Activated T-helper 2 cell treated with anti-CD3 and anti-CD28 coated beads, Interferon-gamma antibody, Interleukin-2, Interleukin-4, amounts not matched to agents 10 μg/mL and 5 μg/mL and 100 μg/mL, durations not matched to agents 14 hours and 24 hours and 36 hours (primary cell): ENCODE measurements at places on chromosomes 11 and 22. TPM values are rescaled to one million over a fixed set of nuclear protein-coding genes. Genes with fewer than 3 reads are reported as not detected.
A peak's percentile ranks its signal among the peaks of the same experiment; 100 is the strongest.

Gene SMTNL1
- total RNA-seq = not detected in 2 replicates

Gene GNG3
- not detected in 2 replicates for total RNA-seq

Gene SPTBN2
- total RNA-seq = 0.73 and 0.99 TPM in 2 replicates

GRCh38 chr11:96162816-96163499, 180.0 kb downstream of the MAML2 start:
- H3K27ac ChIP-seq = no peak overlapping the region
- H3K36me3 ChIP-seq = peaks cover 6% of the 10 kb centered on the region
- no peak for DNase-seq

GRCh38 chr11:62295504-62295903, 3.4 kb downstream of the SCGB1D4 start:
- no peak for DNase-seq
- H3K4me3 ChIP-seq = no peak overlapping the region
- H3K27me3 ChIP-seq = peaks cover 15% of the 10 kb centered on the region

- DNase-seq = no peak
- H3K36me3 ChIP-seq = no peaks in the 10 kb centered on the region
- no peaks in the 10 kb centered on the region for H3K27me3 ChIP-seq
- H3K27ac ChIP-seq = no peak overlapping the region
Measured at GRCh38 chr22:33639588-33640254, 280.6 kb downstream of the LARGE1 start.

DNA sequence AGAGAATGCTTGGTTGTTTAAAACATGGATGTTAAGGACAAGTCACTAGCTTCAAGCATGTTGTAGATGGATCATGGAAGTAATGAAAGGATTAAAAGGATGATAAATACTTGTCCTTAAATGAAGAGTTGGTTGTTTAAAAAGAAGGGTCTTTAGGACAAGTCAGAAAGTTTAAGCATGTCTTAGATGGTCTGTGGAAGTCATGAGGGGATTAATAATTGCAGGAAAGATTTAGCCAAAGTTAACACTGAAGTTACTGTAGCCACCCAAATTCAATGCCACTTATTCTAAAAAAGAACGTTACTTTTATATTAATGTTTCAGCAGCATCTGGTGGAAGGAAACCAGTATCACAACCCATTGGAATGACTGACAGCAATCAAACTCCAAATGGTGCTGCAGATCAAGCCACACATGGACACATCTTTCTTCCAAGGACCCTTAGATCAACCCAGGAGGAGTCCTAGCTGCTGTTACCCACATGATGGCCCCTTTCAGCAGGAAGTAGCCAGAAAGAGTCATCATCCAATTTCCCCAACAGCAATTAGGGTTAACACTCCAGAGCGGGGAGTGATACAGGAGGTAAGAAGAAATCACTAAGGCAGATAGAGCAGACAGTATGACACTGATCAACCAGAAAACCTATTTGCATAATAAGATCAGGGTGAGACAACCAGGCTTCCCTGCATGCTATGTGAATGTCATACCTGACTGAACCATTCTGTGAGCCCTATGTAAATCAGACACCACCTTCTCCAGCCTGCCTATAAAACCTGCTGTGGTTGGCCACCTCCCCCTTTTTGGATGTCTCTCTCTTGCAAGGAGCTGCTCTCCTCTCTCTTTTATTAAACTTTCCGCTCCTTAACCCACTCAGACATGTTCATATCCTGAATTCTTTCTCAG, 88.4 kb upstream of the GNAZ start:
- DNase-seq = no peak
- peaks cover 16% of the 10 kb centered on the region for H3K27me3 ChIP-seq
- no peak overlapping the region for H3K27ac ChIP-seq
- H3K4me3 ChIP-seq = no peak overlapping the region

GRCh38 chr11:2716376-2717095, 16.7 kb upstream of the KCNQ1OT1 start:
- H3K27me3 ChIP-seq = no peaks in the 10 kb centered on the region
- no peak overlapping the region for H3K4me3 ChIP-seq
- H3K4me1 ChIP-seq = no peaks in the 10 kb centered on the region
- no peaks in the 10 kb centered on the region for H3K36me3 ChIP-seq
- no peak for DNase-seq
- no peak overlapping the region for H3K27ac ChIP-seq

DNA sequence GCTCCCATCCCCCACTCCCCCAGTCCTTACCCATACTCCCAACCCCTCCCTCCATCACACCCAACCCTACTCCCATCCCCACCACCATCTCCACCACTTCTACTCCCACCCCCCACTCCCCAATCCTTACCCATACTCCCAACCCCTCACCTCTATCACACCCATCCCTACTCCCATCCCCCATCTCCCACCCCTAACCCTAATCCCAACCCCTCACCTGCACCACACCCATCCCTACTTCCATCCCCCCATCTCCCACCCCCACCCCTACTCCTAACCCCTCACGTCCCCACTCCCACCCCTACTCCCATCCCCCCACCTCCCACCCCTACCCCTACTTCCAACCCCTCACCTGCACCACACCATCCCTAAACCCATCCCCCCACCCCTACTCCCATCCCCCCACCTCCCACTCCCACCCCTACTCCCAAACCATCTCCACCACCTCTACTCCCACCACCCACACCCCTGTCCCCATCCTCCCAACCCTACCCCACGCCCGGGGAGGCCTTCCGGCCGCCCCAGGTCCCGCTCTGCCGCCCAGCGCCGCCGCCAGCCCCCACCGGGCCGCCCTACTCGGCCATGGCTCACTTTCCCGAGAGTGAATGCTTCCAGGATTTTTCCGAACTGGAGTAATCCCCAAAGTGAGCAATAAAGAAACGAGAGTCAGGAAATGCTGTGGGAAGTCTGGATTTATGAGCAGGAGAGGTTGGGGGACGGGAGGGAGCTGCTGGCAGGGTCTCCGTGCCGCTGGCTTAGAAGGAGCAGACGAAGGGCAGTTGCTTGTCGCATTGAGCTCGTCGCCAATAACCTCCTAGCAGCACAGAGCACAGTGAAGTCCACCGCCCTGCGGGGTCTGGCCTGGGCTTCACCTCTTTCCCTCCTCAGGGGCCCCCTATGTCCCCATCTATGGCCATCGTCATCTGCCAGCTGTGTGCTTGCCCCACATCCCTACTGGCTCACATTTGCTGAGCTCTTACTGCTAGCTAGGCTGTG, 4.6 kb downstream of the PRG3 start:
- H3K4me3 ChIP-seq = no peak overlapping the region
- no peak for DNase-seq
- H3K4me1 ChIP-seq = no peaks in the 10 kb centered on the region
- H3K36me3 ChIP-seq = no peaks in the 10 kb centered on the region
- no peak overlapping the region for H3K27ac ChIP-seq

- H3K27ac ChIP-seq = no peak overlapping the region
- DNase-seq = no peak
- H3K27me3 ChIP-seq = peaks cover 6% of the 10 kb centered on the region
- H3K4me1 ChIP-seq = peaks cover 23% of the 10 kb centered on the region
- H3K36me3 ChIP-seq = no peaks in the 10 kb centered on the region
- H3K4me3 ChIP-seq = no peak overlapping the region
Measured at GRCh38 chr22:39171623-39172264, 19.3 kb upstream of the CBX7 start.

DNA sequence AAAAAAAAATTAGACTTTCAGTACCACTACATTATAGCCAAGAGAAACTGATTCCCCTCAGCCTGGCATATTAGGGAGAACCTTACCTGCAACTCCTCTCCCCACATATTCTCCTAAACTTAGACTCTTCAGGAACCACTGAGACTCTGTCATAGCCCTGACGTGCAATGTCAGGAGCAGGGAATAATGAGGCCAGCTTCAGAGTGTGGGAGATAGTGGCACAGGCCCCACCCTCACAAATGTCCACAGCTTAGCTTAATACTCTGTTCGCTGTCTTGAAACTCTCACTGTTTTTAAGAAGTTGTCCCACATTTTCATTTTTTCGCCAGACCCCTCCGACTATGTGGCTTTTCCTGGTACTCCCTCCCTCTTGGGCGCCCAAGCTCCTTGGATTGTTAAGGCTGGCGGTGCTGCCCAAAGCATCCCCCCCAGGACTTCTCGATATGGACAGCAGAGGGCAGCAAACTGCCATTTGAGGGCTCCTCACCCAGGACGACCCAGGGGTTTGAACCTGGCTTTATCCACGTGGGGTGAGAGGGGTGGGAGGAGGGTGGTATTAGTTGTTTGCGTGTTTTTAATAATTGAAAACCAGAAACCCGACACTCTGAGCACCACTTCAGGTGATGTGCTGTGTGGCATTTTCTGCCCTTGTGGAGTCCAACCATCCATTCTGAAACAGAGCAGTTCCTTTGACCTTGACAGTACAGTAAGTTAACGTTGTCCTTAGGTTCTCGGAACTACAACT, 45.2 kb upstream of the RASSF10 start:
- peaks cover 10% of the 10 kb centered on the region for H3K27me3 ChIP-seq
- no peak overlapping the region for H3K4me3 ChIP-seq
- no peak overlapping the region for H3K27ac ChIP-seq
- peak; percentile 36 for DNase-seq
- no peaks in the 10 kb centered on the region for H3K4me1 ChIP-seq

DNA sequence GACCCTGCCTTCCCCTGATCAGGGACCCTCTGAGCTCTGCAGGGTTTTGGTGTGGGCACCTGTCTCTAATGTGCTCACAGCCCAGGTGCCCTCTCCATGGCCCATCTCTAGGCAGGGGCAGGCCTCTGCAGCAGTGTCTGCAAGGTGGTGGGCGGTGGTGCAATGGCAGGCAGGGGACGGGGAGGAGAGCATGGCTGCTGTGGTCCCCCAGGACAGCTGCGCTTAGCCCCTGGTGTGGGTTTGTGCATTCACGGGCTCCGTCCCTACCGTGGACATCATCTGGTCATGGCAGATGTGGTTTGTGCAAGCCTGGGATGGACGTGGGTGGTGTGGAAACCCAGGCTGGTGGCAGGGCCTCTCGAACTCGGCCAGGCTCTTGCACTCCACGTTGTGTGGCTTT, 443.1 kb downstream of the TBC1D22A start:
- no peaks in the 10 kb centered on the region for H3K36me3 ChIP-seq
- no peak overlapping the region for H3K27ac ChIP-seq
- no peak overlapping the region for H3K4me3 ChIP-seq

DNA sequence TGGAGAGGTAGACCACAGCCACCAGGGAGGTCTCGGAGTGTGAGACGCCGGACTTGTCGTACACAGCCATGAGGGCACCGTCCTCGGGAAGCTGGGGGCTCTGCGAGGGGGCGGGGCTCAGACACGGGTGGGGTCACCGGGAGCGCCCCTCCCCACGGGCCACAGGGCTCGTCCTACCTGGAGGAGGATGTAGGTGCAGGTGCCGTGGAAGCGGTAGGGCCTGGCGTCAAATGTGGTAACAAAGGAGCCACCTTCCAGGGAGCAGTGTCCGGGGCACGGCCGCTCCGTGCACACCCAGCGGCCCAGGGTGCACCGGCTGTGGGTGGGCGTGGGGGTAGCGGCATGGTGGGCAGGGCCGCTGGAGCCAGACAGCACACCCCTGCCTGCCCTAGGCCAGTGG, 7.5 kb downstream of the MUC6 start:
- H3K4me3 ChIP-seq = no peak overlapping the region
- no peaks in the 10 kb centered on the region for H3K36me3 ChIP-seq
- H3K4me1 ChIP-seq = no peaks in the 10 kb centered on the region
- no peak for DNase-seq
- no peak overlapping the region for H3K27ac ChIP-seq
